ENCODE measurements at places on chromosomes 3 and 15. TPM values are rescaled to one million over a fixed set of nuclear protein-coding genes. Genes with fewer than 3 reads are reported as not detected.

Gene SSUH2
- 0.34 TPM for total RNA-seq

Gene HCN4
- not detected for total RNA-seq

Gene CCDC39
- total RNA-seq = 0.80 TPM

Gene CLDN18
- not detected for total RNA-seq

Gene C2CD4A
- total RNA-seq = 2.3 TPM

Gene GOLGA8S
- total RNA-seq = 0.04 TPM

Gene TM6SF1
- 12.6 TPM for total RNA-seq

Gene GNB4
- total RNA-seq = 4.1 TPM

Gene DPPA4
- total RNA-seq = not detected

Gene TGFBR2
- total RNA-seq = 42.6 TPM

Gene ZIC1
- 4.5 TPM for total RNA-seq

Gene OXSR1
- 51.1 TPM for total RNA-seq

Gene CCR2
- 0.23 TPM for total RNA-seq

Gene CPB1
- 2.3 TPM for total RNA-seq

Gene OTOL1
- total RNA-seq = not detected

Gene CEP63
- total RNA-seq = 30.9 TPM

Gene RASGRP1
- 0.21 TPM for total RNA-seq

Gene OR5AC2
- not detected for total RNA-seq

Gene DET1
- 7.8 TPM for total RNA-seq

Gene DAZL
- not detected for total RNA-seq

Gene NR1I2
- not detected for total RNA-seq

Gene LIPC
- not detected for total RNA-seq

Gene SLC9C1
- 0.17 TPM for total RNA-seq

Gene IGDCC3
- total RNA-seq = not detected

Gene CCR8
- not detected for total RNA-seq

Gene EPM2AIP1
- 11.3 TPM for total RNA-seq

Gene TRAT1
- total RNA-seq = not detected

Gene CCK
- total RNA-seq = not detected

Gene SLC6A11
- not detected for total RNA-seq

Gene RARB
- 1.3 TPM for total RNA-seq

Gene HESX1
- total RNA-seq = 0.34 TPM

Gene RASGRF1
- total RNA-seq = not detected

Gene LACTB
- 44.0 TPM for total RNA-seq

Gene RTP1
- not detected for total RNA-seq

Gene GPR156
- total RNA-seq = not detected

Gene HDAC11
- 24.8 TPM for total RNA-seq

Gene AMIGO3
- total RNA-seq = not detected

Gene ITGB5
- total RNA-seq = 59.8 TPM

Gene GPR160
- total RNA-seq = 0.92 TPM

Gene COLQ
- 10.0 TPM for total RNA-seq

Gene IL5RA
- not detected for total RNA-seq

Gene TRPM1
- not detected for total RNA-seq

Gene ZNF80
- total RNA-seq = not detected
